ENCODE measurements at places on chromosomes 6 and 20.

- DNase-seq = no peak
Observed at GRCh38 chr6:18444111-18444510, 57.0 kb downstream of the RNF144B start.

GRCh38 chr6:149855040-149855654, 9.0 kb downstream of the LRP11 start:
- DNase-seq = no peak

GRCh38 chr6:7907159-7907558, 3.4 kb downstream of the TXNDC5 start:
- no peak for DNase-seq

DNA sequence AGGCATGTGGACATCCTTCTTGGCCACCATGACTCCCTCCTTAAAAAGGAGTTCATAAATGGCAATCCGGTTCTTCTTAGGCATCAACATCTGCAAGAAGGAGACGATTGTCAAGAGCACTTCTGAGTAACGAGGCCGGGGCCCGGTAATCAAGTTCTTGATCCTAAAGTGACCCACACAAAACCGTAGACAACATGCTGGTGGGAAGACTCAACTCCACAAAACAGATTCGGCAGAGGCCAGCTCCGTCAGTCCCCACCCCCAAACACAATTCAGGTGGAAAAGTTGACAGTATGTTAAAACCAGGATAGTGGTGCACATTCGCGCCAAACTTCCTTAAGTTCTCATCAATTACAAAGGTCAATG, 754 bp downstream of the RPS10 start:
- no peak for DNase-seq

DNA sequence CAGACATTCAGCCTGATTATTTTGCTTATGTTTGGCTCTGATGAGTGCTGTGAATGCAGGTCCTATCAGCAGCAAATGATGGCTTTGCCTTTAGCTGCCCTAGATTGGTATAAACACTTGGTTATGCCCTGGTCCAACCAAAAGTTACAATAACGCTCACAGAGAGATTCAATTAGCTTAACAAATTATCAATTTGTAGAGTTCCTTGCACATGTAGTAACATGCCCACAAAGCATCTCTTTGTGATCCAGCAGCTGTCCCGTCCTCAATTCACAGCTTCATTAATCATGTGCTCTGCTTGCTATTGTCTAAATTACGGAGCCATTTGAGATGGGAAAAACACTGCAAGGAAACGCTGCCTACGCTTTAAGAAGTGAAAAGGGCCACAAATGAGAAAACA, 457.9 kb downstream of the HDGFL1 start:
- DNase-seq = no peak

DNA sequence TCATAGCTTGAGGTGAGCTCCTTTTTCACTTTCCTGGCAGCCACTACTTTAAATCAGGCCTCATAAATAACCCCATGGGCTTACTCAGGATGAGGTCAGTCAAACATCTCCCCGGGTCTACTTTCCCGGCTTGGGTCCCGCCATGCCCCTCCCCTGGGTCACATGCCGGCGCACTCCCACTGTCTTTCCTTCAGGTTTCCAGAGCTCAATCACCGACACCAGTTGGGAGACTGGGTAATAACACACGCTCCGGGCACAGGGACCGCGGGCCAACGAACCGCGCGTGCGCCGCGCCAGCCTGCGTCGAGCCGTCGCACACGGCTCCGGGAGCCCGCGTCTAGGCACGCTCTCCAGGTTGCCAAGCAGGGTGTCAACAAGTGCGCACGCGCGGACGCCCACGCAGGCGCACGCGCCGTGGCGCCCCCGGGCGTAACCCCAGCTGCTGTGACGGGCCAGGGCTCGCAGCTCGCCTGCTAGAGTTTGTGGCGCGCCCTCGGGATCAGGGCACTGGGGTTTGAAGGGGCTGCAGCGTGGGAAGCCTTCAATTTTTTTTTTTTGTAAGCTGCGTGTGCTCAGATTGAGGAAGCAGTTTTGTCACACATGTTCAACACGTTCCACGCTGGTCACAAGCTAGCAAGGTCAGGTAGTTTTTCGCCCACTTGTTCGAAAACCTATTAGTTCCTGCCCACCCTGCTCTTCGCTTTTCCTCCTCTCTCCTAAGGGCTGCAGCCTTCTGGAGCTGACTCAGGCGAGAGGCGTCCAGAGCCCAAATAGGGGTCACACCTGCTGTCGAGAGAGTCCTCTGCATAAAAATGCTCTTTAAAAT, 31.8 kb downstream of the TFAP2B start:
- no peak for DNase-seq

DNA sequence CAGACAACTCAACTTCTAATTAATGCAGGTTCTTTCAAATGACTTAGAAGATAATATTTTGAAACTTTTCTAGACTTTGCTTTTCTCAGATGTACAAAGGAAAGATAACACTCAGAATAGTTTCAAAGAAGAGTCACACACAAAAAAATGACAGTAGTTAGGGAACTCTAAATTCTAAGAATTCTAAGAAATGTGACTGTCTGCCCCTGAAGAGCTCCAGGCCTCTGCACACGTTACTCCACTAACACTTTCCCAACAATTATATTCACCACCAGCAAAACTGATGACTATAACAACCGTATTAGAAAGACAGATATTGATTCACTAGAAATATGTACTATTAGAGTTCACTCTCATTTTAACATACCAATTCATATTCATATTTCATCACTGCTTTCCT, 133.3 kb upstream of the SMLR1 start:
- DNase-seq = no peak

DNA sequence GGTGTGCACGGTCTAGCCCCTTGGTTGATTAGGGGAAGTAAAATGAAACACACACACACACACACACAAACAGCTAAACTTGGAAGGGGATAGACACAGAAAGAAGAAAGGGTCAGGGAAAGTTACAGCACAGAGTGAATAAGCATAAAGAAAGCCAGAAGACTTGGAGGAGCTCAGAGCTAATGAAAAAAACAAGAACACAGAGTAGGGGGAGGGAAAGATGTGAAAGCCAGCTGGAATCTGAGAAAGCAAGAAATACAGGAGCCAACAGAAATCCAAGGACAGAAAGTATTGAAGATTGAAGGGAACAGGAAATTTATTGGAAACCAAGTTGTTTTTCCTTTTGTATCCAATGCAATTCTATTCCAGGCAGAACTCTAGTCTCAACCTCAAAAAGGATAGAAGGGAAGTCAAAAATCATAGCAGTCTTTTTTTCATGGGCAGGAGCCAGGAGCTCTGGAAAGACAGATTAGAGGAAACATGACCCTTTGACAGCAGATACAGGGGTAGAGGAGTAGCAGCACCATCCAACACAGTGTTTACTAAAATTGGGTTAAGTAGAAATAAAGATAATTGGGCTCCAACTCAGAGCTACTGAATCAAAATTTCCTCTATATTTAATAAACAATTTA, 10.1 kb downstream of the HMGCLL1 start:
- no peak for DNase-seq

- no peak for DNase-seq
Observed at GRCh38 chr6:11009353-11009752, 34.8 kb downstream of the ELOVL2 start.

Measured in activated CD8-positive, alpha-beta memory T cell treated with anti-CD3 and anti-CD28 coated beads for 4 hours (primary cell).